Fibroblast of skin of scalp (primary cell): ENCODE measurements at places on chromosomes 2 and 18.

GRCh38 chr18:4639628-4640310 is 184.7 kb upstream of the DLGAP1 start:
- DNase-seq, result no peak

DNA sequence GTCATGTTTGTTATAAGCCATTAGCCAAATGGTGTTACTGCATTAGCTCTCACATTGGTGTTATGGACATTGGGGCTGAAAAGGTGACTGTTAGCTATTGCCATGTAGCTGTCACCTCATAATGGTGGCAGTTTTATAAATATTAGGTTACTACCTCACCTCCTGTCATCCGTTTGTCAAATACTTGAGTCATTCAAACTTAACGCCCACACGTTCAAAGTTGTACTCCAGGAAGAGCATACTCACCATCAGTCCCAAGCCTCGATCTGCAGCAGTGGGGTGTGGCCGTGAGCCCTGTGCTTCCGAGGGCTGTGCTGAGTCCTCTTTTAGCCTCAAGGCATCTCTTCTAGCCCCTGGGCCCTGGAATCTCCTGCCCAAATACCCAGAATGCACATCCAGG is 87.3 kb downstream of the PDK1 start:
- no peak for DNase-seq

DNA sequence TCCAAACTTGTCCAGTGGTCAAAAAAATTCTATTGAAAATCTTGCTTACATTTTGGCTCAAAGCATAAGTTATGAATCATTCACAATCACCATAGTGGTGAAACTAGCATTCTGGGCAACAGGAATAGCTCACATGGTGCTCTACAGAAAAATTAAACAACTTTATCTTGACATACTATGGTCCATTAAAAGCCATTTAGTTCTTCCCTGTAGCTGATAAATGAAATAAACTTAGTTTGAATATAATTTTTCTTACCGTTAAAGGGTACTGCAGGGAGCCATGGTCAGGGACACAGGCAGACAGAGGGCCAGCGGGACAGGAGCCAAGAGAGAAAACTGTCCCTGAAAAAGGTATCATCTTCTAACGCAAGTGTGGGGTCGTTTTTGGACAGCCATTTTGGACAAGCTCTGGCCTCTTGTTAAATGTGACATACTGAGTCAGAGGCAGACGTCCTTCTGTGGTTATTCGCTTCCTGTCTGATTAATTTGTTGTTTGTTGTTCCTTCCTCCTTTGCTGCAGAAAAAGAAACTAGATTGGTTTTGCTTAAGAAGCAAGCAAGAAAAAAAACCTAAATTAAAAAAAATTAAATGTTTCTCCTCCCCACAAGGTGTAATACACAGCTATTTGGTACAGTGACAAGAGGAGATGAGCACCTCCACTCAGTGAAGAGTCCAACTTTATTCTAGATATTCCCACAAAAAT is at the start of gene WIPF1:
WIPF1 (minus strand) TSS at position 460 of the 703 bp plus-strand sequence. CDS start 12,231 bp downstream, outside the sequence.
- DNase-seq, result peak; percentile 54

DNA sequence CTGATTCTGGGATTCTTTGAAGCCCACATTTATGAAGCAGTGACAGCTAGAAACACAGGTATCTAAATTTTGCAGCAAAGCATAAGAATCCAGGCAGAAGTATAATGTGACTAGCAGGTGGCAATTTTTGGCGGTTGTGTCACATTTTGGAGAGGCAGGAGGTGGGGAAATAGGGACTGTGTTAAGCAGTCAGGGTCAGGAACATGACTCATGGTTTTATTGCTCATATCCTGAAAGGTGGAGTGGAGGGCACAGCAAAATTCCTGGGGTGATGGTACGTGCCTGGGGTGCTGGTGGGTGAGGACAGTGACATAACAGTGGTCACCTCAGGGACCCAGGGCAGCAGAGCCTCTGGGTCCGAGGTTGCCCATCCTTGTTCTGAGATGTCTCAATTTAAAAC is 63.5 kb upstream of the TTN start:
- no peak for DNase-seq

DNA sequence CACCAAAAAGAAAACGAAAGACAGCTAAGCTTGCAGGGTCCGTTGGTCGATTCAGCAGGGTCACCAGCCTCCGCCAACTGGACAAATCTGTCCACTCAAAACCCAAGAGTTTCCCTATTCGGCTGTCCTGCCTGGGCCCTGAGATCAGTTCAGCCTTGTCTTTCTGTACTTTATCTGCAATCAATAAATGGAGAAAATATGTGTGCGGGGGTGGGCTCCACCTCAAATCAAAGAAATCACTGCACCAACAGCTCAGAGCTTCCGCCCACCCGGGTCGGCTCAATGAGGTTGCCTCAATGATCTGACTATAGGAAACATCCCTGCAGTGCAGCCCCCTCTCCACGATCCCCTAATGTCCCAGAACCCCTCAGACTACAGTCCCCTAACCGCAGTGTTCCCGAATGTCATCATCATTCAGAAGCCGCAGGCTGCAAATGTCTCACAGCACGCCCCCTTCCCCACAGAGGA is 447 bp downstream of the GGCX start:
- DNase-seq, result no peak

DNA sequence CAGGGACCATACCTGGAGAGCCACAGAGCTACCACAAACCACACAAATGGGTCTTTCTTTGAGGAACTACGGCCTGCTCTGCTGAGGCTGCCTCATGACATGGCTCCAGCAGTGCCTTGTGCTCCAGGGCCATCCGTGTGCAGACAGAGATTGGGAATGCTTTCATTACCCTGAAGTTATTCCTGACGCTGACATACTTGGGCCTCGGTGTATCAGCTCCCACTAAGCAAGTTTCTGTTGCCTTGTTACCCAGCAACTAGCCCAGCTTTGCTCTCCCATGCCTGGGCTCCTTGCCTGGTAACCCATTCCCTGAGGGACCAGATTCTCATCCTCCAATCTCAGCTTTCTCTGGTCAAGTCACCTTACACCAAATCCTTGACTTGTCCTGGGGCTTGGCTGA is 80.3 kb upstream of the FZD7 start:
- no peak for DNase-seq

- DNase-seq, result no peak
Measured at GRCh38 chr2:147451902-147452515, 392.8 kb upstream of the ACVR2A start.

DNA sequence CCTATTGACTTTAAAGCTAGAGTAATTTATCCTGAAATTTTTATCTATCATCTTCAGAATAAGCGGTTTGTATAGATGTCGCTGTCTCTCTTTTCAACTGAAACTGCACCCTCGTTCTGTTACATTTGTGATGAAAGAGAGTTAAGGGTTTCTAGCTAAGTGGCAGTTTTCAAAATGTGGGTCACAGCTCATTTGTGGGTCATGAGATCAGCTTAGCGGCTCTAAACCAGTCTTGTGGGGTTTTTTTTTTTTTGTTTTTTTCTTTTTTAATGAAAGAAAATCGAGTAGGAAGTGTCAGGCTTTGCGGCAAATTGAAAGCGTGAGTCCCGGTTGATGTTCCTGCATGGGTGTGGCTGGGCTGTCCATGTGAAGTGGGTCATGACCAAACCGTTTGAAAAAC is 31.2 kb downstream of the SALL3 start:
- no peak for DNase-seq

DNA sequence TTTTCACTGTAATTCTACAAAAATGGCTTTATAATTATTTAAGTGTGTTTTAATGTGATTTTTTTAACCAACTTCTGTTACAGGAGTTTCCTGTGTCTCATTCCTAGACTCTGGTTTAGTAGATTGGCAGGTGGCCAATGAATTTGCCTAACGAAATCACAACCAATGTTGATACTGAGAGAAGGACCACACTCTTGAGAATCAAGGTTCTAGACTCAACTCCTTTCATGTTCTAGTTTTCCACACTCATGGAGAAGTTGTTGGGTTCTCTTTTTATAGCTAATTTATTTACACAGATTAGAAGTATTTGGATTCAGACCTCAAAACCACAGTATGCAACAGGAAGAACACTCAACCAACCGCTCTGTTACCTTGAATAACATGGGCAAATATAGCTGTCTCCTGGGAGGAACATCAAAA is 22.6 kb upstream of the USP34 start:
- peak; percentile 29 for DNase-seq

DNA sequence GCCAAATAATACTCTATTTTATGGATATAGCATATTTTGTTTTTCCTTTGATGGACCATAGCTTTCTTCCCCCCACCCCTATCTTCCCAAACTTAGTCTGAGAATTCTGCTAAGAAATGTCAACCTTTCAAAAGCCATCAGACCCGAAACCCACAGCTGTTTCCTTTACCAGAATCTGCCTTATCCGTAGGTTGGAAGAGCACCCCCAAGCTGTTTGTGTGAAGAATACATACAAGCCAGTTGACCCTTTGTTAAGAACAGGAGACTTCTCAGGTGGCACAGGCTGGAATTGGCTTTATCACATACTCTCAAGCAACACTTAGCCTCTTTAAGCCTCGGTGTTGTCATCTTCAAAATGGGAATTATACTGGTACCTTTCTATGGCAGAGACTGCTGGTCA is 135.1 kb downstream of the ACTR3 start:
- DNase-seq, result no peak

DNA sequence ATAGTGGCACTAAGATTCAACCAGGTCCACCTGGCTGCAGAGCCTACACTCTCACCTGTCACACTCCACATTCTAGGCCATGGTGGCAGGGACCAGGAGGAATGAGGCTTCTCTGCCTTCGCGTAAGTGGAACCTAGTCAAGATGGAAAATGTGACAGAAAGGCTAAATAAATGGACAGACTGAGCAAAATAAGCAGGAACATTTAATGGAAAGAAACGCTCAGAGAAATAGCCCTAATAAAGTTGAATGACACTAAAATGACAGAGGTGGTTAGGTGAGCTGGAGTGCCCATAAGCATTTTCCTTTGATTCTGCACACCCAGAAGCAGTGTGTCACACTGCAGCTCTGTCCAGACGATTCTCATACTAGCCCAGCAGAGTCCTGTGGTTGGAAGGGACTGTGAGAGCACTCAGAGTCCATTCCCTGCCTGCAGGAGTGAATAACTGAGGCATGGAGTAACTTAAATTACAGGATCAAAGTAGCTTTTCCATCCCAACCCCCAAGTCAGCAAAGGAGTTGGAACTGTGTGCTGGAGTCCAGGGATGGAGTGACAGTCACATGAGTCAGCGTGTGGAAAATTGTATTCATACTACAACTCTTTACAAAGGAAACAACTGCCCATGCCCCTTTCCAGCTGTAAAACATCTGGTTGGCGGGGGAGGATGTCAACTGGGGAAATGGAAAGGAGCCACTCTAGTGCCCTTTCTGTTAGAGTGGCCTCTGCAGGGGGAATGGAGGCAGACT is 105.4 kb upstream of the LGALSL start:
- peak; percentile 75 for DNase-seq

GRCh38 chr2:70019096-70019495 is 57.7 kb upstream of the ASPRV1 start:
- DNase-seq, result no peak

GRCh38 chr2:12657560-12657959 is 59.2 kb upstream of the TRIB2 start:
- DNase-seq, result no peak

DNA sequence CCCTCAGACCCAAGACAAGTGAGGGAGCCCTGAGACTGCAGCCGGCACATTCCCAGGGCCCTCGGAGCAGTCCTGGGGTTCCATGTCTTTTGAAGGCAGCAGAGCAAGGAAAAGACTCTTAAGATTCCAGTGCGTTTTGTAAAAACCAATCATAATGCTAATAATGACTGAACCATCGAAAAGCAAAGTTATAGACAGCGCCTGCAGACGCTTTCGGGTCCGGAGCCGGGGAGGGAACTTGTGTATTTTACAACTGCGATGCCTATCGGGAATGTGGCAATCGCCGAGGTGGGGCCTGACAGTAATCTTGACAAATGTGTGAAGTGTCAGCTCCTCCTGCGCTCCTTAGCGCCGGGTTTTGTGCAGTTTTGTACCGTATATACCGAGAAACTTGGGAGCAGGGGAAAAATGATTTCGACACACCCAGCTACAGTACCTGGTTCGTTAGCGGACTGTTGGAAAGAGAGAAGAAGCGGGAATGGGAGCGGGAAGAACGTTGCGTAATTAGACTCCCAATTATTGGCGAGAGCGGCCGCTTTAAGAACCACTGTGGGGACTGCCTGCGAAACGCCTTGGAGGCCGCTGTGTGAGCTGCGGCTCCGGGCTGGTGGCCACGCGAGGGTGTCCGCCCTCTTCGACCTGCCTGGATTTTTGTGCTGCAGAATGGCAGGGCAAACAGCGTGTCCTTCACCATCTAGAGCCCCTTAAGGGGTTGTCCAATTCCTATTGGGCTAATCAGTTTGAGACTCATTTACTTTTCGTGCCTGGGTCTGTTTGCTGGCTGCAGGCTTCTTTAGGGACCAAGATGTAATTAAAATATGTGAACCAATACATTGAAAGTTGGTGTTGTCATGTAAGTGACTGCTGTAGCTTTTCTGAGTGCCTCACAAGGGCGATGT is 2.4 kb downstream of the EPAS1 start:
- peak; percentile 44 for DNase-seq

DNA sequence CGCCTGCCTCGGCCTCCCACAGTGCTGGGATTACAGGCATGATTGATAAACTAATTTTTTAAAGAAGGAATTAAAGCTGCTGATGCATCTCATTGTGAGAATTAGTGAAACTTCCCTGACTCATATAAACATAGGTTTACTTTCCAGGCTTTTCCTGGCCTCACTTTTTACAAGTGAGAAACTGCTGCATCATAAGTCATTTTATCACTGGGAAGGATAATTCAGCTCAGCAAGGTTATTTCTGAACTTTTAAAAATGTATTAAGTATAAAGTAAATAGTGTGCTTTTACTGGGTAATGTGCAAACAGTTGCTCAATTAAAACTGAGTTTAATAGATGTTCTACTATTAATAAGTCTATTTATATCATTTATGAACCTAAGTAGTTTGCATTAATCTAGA is 1130.3 kb upstream of the CDH2 start:
- no peak for DNase-seq

DNA sequence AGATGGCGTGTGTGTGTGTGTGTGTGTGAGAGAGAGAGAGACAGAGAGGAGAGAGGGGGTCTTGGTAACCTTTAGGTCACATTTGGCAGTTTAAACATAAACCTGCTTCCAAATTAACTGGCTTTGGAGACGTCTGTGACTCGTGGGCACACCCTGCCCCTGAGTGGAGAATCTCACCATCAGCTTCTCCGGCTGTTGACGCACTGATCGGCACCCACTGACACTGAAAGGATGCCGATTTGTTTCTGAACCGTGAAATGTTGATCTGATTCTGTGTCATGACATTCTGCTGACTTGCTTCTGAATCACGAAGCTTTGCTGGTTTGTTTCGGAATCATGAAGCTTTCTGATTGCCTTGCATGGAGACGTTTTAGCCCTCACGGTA is 114.7 kb downstream of the RTP5 start:
- no peak for DNase-seq
